ENCODE measurements at places on chromosomes 5 and 9.
A peak's percentile ranks its signal among the peaks of the same experiment; 100 is the strongest.

DNA sequence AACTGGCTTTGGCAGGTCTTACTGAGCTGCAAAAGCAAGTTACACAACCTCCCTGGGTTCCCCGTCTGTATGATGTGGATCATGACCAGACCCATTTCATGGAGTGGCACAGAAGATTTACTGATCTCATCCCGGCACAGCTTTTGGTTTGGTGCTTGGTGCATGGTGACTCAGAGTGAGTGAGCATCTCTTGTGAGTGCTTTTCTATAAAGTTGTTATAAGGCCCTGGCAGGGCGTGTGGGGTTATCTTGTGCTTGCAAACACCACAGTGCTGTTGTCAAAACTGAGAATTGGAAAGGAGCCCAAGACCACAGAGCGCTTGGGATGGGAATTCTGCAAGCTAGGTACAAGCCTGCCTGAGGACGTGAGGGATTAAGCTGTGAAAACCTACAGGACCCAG, 425.2 kb downstream of the GADD45G start:
- no peaks in the 10 kb centered on the region for H3K4me1 ChIP-seq
- H3K4me3 ChIP-seq, result no peak overlapping the region
- no peak overlapping the region for H3K27ac ChIP-seq

- no peaks in the 10 kb centered on the region for H3K36me3 ChIP-seq
- H3K27ac ChIP-seq, result no peak overlapping the region
- no peak for DNase-seq
Measured at GRCh38 chr5:155898284-155898683, 428.7 kb upstream of the SGCD start.

DNA sequence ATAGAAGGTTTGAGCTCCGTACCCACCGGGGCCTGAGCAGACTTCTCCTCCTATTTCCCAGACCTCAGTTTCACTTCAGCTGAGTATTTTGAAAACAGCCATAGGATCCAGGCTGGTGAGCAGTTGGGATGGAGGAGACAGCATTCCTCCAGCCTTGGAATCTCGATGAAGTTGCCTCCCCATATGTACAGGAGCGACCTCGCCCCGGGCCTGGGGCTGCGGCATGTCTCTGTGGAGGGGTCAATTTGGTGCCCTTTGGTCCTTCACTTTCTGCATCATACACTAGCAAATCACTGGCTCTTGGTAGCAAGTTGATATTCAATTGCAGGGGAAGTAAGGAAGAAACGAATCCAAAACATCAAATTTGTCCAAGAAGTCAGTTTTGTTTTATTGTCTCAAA, 402.0 kb upstream of the IRX4 start:
- H3K27me3 ChIP-seq, result no peaks in the 10 kb centered on the region
- H3K36me3 ChIP-seq, result no peaks in the 10 kb centered on the region
- H3K27ac ChIP-seq, result no peak overlapping the region
- no peak overlapping the region for H3K4me3 ChIP-seq

DNA sequence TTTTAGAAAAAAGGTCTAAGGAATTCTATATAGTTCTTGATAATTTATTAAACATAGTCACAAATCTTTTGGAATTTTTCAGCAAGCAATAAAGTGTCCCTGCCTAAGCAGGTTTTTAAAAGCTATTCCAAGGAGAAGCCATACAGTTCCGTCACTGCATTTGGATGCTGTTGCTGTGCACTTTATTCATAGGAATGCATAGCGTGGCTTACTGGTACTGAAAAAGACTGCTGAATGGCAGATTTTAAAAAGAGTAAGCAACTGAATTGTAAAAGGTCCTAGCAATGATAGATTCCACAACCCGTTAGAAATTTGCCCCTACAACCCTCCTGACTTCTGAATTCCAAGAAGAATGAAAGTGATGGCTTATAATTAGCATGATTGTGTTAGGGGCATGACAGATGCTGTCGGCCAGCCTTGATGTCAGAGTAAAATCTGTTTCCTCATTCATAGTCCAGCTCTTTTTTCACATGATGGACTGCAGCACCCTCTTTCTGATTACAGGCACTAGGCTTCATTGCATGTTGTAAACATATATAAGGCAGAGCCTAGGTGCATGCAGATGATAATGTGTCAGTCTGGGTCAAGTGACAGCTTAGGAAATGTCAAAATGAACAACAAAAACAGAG, 227.0 kb downstream of the PDE4D start:
- H3K27me3 ChIP-seq, result no peaks in the 10 kb centered on the region
- no peaks in the 10 kb centered on the region for H3K36me3 ChIP-seq
- no peaks in the 10 kb centered on the region for H3K4me1 ChIP-seq
- H3K4me3 ChIP-seq, result no peak overlapping the region

- no peak overlapping the region for H3K27ac ChIP-seq
- no peaks in the 10 kb centered on the region for H3K36me3 ChIP-seq
- no peak overlapping the region for H3K4me3 ChIP-seq
- H3K27me3 ChIP-seq, result no peaks in the 10 kb centered on the region
- DNase-seq, result no peak
- no peaks in the 10 kb centered on the region for H3K4me1 ChIP-seq
Measured at GRCh38 chr5:126106029-126106428, 317.2 kb upstream of the GRAMD2B start.

DNA sequence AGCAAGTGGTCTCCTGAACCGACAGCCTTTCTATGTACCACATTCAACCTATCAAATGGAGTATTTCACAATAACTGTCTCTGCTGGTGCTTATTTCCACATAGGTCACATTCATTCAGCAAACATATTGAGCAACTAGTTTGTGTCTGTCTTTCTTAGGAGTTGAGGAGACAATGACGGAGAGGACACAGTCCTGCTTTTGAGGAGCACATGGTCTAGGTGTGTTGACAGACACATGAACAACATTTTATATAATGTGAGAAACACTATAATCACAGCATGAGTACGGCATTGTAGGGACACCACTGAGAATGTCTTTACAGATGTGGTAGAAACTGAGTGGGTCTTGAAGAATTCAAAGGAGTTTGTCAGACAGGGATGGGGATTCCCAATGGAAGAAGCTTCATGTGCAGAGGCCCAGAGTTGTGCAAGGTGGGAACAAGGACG, 28.5 kb downstream of the NFIL3 start:
- H3K36me3 ChIP-seq, result no peaks in the 10 kb centered on the region
- H3K27me3 ChIP-seq, result peaks cover 8% of the 10 kb centered on the region
- no peak for DNase-seq

DNA sequence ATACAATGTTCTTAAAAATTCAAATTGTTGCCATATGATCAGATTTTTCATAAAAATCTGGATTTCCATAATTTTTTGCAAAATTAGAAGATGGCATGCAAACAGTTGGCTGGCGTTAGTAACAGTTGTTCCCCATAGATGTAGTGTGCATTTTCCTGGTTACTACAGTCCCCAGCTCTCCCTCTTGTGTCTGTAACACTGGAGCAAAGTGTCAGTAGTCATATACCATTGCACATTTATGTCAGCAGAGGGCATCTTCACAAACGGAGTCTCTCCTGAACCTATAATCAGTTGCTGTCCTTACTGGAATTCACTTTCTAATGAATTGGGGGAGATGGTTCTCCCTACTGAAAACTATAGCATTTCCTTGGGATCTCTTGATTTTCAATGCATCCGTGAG, 44.7 kb upstream of the DMAC1 start:
- no peaks in the 10 kb centered on the region for H3K27me3 ChIP-seq
- DNase-seq, result no peak
- H3K36me3 ChIP-seq, result no peaks in the 10 kb centered on the region
- H3K27ac ChIP-seq, result no peak overlapping the region

- no peak for DNase-seq
- H3K27ac ChIP-seq, result no peak overlapping the region
- peaks cover 12% of the 10 kb centered on the region for H3K4me1 ChIP-seq
- no peaks in the 10 kb centered on the region for H3K27me3 ChIP-seq
Measured at GRCh38 chr9:108830272-108830671, 25.5 kb downstream of the ACTL7B start.

- H3K36me3 ChIP-seq, result no peaks in the 10 kb centered on the region
- H3K27ac ChIP-seq, result no peak overlapping the region
- no peak for DNase-seq
Measured at GRCh38 chr9:98576354-98576753, 132.4 kb downstream of the GABBR2 start.

- no peak for DNase-seq
- H3K4me3 ChIP-seq, result no peak overlapping the region
- H3K36me3 ChIP-seq, result no peaks in the 10 kb centered on the region
Measured at GRCh38 chr9:101265261-101265660, 119.5 kb downstream of the BAAT start.

DNA sequence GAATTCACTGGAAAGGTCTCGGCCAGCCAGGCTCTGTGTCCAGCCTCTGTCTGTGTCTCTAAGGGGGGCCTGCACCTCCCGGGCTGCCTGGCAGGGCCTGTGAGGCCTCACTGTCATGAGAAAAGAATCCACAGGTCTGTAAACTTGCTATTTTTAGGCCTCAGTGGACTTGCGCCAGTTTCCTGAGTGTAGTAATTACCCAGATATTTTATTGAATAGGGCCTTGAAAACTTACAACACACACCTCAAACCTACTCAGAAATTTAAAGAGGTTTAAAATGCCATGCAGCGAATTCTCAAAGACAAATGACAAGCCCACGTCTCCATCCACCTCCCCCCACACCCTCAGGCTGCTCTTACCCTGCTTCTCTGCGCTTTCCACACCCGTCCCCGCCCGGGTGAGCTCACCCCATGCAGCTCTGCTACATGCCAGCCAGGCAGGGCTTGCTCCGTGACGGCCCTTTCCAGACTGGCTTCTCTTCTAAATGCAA, 8.8 kb upstream of the TENT4A start:
- peaks cover 17% of the 10 kb centered on the region for H3K27me3 ChIP-seq
- DNase-seq, result no peak
- no peak overlapping the region for H3K27ac ChIP-seq
- no peak overlapping the region for H3K4me3 ChIP-seq
- no peaks in the 10 kb centered on the region for H3K36me3 ChIP-seq
- H3K4me1 ChIP-seq, result peaks cover 17% of the 10 kb centered on the region

- peaks cover 1% of the 10 kb centered on the region for H3K36me3 ChIP-seq
- no peaks in the 10 kb centered on the region for H3K27me3 ChIP-seq
- peak overlapping the region; percentile 27 for H3K4me3 ChIP-seq
- H3K4me1 ChIP-seq, result peaks cover 36% of the 10 kb centered on the region
Measured at GRCh38 chr5:143413958-143414669, 10.6 kb upstream of the NR3C1 start.

DNA sequence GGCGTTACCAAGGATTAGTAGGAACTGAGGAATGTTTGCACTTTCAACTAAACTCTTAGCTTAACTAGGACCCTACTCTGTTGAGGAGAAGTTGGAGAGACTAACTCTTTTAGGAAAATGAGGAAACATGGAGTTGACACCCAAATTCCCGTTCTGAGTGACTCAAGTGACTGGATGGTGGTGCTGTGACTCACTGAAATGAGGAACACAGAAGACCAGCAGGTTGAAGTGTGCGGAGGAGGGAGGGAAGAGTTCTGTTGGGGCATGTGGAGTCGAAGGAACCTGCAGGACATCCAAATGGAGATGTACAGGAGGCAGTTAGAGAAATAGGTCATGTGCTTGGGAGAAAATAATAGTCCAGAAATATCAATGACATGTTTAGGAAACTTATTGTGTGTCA, 8.2 kb downstream of the HEXB start:
- H3K4me3 ChIP-seq, result no peak overlapping the region
- H3K4me1 ChIP-seq, result no peaks in the 10 kb centered on the region
- H3K36me3 ChIP-seq, result no peaks in the 10 kb centered on the region
- DNase-seq, result no peak
- H3K27ac ChIP-seq, result no peak overlapping the region

- peaks cover 10% of the 10 kb centered on the region for H3K36me3 ChIP-seq
- peaks cover 77% of the 10 kb centered on the region for H3K4me1 ChIP-seq
- no peak overlapping the region for H3K4me3 ChIP-seq
- H3K27me3 ChIP-seq, result no peaks in the 10 kb centered on the region
Measured at GRCh38 chr5:35881758-35882157, 25.1 kb downstream of the IL7R start.

DNA sequence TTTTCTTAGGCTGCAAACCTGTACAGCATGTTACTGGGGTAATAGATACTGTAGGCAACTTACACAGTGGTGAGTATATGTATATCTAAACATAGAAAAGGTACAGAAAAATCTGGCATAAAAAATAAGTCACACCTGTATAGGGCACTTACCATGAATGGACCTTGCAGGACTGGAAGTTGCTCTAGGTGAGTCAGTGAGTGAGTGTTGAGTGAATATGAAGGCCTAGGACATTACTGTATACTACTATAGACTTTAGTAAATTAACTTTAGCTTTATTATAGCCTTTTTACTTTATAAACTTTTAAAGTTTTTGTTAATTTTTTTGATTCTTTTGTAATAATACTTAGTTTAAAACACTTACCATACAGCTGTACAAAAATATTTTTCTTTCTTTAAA, 51.3 kb downstream of the DENND4C start:
- H3K27ac ChIP-seq, result no peak overlapping the region
- peaks cover 13% of the 10 kb centered on the region for H3K4me1 ChIP-seq
- H3K4me3 ChIP-seq, result no peak overlapping the region
- DNase-seq, result no peak
- no peaks in the 10 kb centered on the region for H3K36me3 ChIP-seq

- peaks cover 2% of the 10 kb centered on the region for H3K36me3 ChIP-seq
- no peaks in the 10 kb centered on the region for H3K27me3 ChIP-seq
- H3K4me1 ChIP-seq, result peaks cover 19% of the 10 kb centered on the region
- H3K4me3 ChIP-seq, result no peak overlapping the region
Measured at GRCh38 chr9:92706218-92706940, 36.4 kb upstream of the IPPK start.

GRCh38 chr5:7271435-7272084, 124.4 kb upstream of the ADCY2 start:
- no peak overlapping the region for H3K4me3 ChIP-seq
- H3K36me3 ChIP-seq, result no peaks in the 10 kb centered on the region
- no peaks in the 10 kb centered on the region for H3K4me1 ChIP-seq
- H3K27ac ChIP-seq, result no peak overlapping the region
- H3K27me3 ChIP-seq, result peaks cover 7% of the 10 kb centered on the region
- no peak for DNase-seq

GRCh38 chr5:17276445-17276844, 59.0 kb downstream of the BASP1 start:
- H3K27ac ChIP-seq, result no peak overlapping the region
- DNase-seq, result no peak
- H3K4me1 ChIP-seq, result no peaks in the 10 kb centered on the region
- no peak overlapping the region for H3K4me3 ChIP-seq
- no peaks in the 10 kb centered on the region for H3K36me3 ChIP-seq
- H3K27me3 ChIP-seq, result no peaks in the 10 kb centered on the region

DNA sequence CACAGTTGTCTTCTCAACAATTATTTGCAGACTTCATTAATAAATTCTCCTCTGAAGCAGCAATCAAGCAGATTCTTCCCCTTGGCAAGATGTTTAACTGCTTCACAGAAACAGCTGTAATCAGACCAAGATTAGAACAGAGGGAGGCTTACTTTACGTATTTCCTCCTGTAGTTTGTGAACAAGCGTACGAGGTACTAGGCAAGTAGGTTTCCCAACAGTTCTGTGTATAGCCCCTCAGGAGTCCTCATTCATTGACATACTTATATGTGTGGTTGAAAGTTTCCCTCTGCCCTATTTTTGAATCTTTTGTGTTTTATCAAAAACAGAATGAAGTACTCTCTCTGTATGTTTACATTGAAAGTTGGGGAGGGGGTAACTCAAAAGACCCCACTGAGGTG, 128.0 kb downstream of the SPATA31D1 start:
- peaks cover 2% of the 10 kb centered on the region for H3K36me3 ChIP-seq
- no peak overlapping the region for H3K4me3 ChIP-seq
- DNase-seq, result no peak
- no peak overlapping the region for H3K27ac ChIP-seq
- H3K4me1 ChIP-seq, result no peaks in the 10 kb centered on the region
